ENCODE measurements at places on chromosomes 3 and 15. TPM values are rescaled to one million over a fixed set of nuclear protein-coding genes. Genes with fewer than 3 reads are reported as not detected.

Gene HESX1
- 0.47 TPM for total RNA-seq

Gene TMEM40
- total RNA-seq = not detected

Gene RARRES1
- total RNA-seq = 1.4 TPM

Gene PLSCR5
- not detected for total RNA-seq

Gene CSPG5
- 131 TPM for total RNA-seq

Gene MITF
- total RNA-seq = 2.7 TPM

Gene GOLGA8T
- total RNA-seq = 0.16 TPM

Gene CHDH
- 1.4 TPM for total RNA-seq

Gene UNC13C
- 47.6 TPM for total RNA-seq

Gene LARP6
- total RNA-seq = 21.5 TPM

DNA sequence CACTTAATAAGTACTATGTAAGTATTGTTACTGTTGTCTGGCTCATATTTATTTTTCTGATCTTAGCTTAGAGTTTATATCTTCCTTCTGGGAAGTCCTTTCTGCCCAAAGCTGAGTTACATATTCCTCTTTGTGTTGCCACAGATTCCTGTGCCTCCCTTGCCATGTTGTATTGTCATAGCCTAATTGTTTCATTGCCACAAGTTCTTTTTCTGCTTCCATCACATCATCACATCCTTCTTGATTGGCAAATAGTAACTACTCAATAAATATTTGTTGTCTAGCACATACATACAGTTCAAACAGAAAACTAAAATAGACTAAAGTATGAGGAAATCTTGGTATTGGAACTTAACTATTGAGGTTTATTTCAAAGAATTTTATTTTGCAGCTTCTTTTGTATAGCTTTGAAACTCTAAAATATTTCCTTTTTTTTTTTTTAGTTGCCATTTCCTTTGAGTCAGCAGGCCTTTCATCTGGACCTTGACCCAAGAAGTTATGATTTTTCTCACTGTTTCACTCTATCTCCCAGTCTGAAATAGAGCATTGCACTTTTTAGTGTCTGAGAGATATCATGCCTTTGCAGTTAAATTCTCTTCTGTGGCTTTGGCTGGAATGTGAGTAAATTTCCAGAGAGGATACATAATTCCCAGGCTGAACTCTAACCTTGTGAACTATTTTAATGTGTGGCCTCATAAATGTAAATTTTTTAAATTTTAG lies 98.2 kb downstream of the ZNF609 start:
- DNase-seq = no peak

DNA sequence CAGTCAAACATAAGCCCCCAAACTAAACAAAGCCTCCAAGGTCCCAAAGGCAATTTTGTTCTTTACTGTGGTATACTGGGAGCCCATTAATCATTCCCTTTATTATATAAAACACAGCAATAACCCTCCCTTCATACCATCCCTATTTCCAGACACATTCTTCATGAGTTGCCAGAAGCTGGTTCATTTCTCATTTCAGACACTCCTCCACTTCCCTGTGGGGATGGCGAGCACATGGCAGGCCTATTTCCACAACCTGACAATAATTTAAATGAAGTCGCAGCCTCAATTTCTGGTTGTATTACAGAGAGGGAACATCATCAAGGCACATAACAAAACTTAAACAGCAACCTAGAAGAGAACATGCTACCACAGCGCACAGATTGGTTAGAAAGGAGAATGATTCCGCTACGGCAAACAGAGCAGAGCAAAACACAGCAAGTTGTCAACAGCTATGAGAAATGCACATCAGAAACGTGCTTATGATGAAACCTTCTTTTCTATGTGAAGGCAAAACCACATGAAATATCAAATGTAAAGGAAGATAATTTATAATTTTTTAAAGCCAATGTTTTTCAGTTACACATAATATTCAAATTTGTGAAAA lies 63.3 kb upstream of the ARHGEF3 start:
- no peak for DNase-seq

DNA sequence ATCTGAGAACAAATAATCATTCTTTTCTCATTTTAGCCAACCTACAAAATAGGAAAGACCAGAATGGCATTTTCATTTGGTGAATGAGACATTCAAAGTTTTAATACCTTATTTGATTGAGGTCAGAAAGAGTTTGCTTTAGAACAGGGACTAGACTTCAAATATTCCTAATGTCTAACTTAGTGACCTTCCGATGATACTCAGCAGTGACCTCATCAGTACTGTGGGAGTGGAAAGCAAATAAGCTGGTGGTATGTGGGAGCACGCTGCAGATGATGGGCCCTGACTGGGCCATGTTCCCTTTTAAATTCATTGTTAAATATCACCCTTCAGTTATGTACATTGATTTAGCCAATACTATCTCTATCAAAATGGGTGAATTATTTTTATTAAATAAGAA lies 223.3 kb downstream of the P3H2 start:
- no peak for DNase-seq

DNA sequence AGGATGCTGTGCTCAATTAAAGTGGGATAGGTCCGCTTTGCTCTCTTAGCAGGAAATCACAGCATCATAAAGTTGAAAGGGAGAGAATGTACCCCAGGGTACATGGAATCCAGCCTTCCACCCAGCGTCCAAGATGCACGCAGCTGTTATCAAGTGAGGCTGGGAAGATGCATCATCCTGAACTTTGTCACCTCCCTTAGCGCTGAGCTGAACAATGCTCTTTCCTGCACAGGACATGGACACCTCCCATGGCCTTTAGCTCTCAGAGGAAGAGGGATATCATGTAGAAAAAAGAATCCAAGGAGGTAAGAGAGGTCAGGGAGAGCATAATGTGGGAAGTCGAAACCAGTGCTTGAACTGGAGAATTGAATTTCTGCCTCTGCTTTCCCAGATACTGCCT lies 192.8 kb downstream of the FEZF2 start:
- no peak for DNase-seq

DNA sequence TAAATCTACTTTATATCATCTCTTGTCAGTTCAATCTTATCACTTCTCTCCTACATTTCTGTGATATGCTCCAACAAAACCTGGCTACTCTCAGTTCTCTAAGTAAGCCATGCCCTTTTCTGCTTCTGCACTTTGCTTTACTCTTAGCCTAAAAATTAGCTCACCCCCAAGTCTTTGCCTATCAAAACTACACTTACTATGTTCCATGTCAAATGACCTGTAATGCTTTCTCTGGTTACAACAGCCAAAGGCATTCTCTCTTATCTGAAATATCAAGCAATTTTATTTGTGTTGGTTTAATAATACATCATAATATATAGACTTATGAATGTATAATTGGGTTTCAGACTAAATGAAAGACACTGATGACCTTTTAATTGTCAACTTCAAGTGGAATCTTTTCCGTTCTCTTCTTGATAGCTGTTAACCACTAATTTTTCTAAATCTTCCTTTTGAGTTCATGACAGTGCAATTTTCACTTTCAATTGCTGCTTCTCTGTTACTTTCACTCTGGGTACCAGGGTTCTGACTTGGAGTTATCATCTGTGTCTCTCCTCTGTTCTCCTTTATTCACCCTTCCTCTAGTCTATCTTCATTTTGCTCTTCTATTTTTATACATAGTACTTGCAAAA lies 619.0 kb upstream of the GOLIM4 start:
- no peak for DNase-seq

GRCh38 chr15:83123529-83123928 lies 16.1 kb downstream of the TM6SF1 start:
- no peak for DNase-seq

GRCh38 chr3:156670077-156670476 lies 4.3 kb upstream of the TIPARP start:
- no peak for DNase-seq

DNA sequence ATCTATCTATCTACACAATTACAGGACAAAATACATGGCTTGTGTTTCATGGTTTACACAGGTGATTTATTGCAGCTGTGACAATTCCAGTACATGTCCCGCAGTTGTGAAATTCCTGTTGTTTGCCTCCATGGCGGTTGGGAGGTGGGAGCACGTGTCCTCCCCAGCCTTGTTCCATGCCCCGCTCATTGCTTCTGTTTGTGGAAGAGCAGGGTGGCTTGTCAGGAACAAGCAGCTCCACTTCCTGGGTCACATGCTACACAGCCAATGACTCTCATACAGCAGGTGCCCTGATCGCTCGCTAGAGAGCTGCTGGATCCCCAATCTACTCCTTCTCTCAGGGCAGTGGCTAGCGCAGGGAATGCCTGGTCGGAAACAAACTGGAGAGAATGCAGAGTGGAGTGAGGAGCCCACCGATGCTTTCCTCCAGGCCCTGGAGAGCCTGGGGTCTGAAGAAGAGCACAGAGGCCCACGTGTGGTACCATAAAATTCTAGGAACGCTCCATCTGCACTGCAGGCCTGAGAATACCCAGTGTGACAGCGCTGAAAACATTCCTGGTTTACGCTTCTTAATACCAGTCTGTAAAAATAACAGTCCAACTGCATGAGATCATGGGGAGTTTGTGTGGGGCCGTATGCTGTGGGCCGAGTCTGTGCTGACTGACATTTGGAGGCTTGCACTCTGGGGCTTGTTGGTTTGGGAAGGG lies 270.6 kb upstream of the RGMA start:
- DNase-seq = no peak

- DNase-seq = no peak
Measured at GRCh38 chr3:133753779-133754164, 7.6 kb downstream of the TF start.

DNA sequence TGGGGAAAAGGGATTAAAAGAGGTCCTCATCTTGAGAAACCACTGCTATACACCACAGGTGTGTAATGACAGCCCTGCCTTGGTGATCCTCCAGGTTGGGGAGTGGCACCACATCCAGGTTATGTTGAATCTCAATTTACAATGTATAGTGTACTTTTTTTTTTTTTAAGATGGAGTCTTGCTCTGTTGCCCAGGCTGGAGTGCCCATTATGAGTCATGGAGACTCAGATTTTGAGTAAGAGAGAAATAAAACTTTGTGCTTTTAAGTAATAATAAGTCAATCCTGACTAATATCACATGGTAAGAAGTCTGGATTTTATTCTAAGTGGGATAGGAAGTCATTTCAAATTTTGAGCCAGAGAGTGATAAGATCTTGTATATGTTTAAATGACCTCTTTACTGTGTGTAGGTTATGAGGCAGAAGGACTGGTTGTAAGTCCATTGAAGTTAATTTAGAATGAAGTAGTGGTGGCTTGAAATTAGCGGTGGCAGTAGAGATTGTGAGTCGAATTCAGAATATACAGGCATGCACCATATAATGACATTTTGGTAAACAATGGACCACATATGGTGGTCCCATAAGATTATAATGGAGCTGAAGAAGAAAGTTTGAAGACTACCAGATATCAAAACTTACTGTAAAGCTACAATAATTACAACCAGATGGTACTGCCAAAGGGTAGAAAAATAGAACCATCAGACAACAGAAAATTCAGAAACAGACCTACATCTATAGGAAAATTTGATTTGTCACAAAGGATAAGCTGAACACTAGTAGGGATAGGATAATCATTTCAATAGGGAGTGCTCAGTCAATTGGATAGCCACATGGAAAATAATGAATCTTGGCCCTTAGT lies 20.7 kb downstream of the POPDC2 start:
- no peak for DNase-seq

DNA sequence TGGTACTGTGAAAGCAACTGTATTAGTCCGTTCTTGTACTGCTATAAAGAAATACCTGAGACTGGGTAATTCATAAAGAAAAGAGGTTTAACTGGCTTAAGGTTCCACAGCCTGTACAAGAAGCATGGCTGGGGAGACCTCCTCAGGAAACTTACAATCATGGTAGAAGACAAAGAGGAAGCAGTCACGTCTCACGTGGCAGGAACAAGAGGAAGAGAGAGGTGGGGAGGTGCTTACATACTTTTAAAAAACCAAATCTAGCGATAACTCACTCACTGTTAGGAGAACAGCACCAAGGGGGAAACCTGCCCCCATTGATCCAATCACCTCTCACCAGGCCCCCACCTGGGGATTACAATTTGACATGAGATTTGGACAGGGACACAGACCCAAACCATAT lies 48.9 kb downstream of the IQGAP1 start:
- no peak for DNase-seq

- DNase-seq = no peak
Measured at GRCh38 chr3:50408443-50408944, 49.2 kb upstream of the TMEM115 start.

DNA sequence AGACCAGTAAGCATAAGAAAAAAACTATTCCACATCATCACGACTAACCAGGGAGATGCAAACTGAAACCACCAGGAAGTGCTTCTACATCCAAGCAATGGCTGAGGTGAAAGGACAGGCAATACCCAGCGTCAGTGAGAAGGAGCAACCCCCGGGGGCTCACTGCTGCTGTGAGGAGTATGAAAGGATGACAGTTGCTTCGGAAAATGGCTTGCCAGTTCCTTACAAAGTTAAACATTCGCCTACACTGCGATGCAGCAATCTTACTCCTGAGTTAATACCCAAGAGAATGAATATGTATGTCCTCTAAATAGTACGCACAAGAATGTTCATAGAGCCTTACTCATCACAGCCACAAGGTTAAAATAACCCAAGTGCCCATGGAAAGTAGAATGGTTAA lies 13.3 kb upstream of the PLXNA1 start:
- DNase-seq = no peak

DNA sequence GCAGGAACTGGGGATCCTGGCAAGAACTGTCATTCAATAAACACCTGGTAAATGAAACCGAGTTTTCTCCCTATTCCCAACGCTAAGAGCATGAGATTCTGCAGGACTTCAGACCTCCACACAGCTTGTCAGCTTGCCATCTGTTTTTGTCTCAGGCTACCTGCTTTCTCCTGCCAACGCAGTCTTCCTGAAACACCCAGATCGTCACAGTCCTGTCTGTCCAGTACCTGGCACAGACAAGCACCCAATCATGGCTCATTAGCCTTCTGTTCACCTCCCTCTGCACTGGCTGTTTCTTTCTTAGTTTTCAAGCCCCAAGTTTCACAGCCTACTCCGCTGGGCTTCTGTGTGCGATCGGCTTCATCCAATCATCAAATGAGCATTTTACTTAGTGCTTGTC lies 5.0 kb downstream of the SLC12A8 start:
- DNase-seq = no peak

- DNase-seq = no peak
Measured at GRCh38 chr15:100918690-100919480, at the start of gene LRRK1. LRRK1 (plus strand) TSS chr15:100919357; CDS start chr15:100924633, 5,276 bp downstream.

DNA sequence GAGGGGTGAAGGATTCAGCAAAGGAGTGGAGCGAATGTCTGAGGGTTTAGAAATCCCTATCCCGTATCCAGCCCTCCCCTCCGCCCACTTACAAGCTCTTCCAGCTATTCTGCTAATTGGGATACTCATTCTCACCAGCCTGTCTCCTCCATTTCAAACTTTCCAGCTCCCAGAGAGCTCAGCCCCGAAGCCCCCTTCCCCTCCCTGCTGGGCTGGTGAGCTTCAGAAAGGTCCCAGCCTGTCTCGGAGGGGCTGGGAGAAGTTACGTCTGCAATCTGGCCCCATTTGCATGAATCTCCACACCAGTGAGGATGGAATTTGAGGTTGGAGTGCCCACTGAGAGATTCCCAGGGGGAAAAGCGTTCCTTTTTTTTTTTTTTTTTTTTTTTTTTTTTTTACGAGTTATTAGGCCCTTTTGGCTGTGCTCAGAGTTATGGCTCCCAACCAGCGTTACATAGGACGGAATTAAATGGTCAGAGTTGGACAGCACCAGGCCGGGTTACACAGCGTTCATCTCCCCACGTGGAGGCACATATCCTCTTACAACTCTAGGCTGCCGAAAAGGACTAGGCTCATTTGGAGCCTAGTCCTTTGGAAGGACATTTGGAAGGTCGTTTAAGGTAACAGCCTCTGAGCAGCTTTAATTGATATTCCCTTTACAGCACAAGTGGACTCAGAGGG lies 34.6 kb downstream of the FGD5 start:
- no peak for DNase-seq

Measured in occipital lobe (tissue), 3 donors.